ENCODE measurements at places on chromosomes 12 and 14.

DNA sequence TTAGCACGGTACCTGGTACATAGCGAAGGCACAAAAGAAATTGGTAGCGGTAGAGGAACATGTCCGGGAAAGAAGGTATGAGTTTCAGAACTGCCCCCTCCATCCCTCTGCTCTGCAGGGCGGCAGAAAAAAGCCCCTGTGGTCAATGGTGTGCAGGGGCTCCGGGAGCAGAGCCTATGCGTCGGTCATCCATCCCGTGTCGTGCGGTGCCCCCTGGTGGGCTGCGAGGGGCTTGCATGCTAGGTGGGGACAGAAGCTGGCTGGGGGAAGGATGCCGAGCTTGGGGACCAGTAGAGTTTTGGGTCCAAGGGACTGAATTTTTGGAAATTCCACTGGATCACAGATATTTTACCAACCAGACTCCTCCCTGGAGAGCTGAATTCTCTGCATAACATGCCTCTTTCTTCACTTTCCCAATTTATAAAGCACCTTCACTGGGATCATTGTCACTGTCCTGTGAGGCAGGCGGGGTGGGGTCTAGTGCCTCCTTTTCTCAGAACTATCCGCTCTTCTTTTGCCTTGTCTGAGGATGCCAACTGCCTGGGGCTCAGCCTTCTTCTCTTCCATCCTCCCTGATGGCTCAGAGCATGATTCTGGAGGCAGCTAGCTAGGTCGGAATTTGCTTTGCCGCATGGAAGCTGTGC, 148.7 kb downstream of the SMOC1 start:
- DNase-seq: peak; percentile 13

- DNase-seq: no peak
These were observed 81.0 kb upstream of the FZD10 start for GRCh38 chr12:130081117-130081805.

GRCh38 chr12:68867606-68868005, 59.6 kb downstream of the MDM2 start:
- no peak for DNase-seq

- DNase-seq: no peak
These were observed 84.1 kb downstream of the ITPR2 start for GRCh38 chr12:26748741-26749431.

DNA sequence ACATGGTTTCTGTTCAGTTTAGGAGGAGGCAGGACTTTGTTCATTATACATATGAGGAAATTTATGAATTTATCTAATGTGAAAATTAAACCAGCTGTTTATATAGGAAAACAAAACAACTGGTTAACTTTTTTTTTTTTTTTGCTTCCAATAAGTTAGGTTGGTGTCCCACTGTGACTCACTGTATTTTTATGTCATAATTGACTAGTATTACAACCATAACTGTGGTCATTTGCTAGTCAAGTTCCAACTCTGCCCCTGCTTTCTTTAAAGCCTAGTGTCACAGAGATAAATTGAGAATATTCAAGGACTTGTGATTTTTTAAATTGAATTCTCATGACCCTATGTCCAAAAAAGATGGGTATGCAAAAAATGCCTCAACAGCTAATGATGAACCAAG, 227.7 kb downstream of the BCAT1 start:
- DNase-seq: no peak

- no peak for DNase-seq
These were observed 96.1 kb downstream of the CRADD start for GRCh38 chr12:93773122-93773871.

DNA sequence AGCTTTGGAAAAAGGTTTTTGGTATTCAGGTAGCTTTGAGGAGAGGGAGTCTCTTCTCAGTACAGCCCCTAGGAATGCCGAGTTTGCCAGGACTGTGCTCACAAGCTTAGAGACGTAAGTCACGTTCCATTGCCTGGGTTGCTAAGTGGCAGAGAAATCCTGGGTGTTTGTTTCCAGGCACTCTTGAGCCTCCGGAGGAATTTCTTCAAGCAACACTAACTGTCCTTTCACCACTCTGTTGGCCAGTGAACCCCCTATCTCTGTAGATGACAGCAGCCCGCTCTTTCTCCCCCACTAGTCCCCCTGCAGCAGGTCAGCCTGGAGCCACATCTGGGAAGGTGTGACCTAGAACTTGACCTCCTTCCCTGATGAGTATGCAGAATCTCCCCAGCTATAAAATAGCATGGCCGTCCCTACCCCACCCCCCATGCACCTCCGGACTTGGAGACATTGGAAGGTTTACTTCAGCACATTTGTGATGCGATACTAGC, 162.7 kb downstream of the ZFP36L1 start:
- DNase-seq: no peak

DNA sequence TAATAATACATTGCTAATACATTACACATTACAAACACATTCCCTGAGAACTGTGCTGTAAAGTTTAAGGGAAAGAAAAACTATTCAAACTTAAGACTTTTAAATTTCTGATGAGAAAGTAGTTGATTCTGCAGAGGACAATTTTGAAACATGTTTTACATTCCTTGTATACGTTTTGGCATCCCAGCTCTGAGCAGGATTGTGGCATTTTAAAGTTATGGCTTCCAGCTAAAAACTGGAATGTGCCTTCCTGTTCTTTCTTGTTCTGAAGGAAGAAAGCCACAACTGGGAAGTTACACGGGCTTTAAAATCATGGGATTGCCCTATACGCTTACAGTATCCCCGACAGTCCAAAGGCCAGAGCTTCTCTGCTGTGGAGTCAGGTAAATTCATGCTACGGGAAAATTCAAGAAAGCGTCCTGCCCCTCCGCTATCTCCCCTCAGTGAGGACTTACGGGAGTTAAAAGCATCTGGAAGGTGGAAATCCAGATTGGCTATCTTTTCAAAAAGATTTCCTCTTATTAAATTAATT, 10.8 kb upstream of the KLHL42 start:
- DNase-seq: no peak

- DNase-seq: peak; percentile 98
These were observed 152.7 kb downstream of the GXYLT1 start for GRCh38 chr12:41992022-41992421.

DNA sequence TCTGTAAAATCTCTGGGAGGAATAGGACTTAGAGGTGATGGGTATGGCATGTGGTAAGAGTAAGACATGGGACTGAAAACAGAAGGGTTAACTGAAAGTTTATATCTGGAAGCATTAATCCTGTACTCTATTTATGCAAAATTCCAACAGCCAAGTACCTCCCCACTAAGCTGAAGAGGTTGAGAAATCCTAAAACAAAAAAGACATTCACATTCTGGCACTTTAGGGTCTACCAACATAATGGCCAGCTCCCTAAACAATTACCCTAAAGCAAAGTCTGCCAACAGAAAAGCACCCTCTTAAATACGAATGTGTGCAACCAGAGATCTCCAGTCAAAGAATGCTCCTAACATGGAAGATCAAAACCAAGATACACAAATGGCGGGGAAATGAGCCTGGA, 87.4 kb downstream of the GTF2A1 start:
- DNase-seq: no peak

GRCh38 chr12:109329686-109330085, 18.0 kb upstream of the MYO1H start:
- DNase-seq: peak; percentile 12

DNA sequence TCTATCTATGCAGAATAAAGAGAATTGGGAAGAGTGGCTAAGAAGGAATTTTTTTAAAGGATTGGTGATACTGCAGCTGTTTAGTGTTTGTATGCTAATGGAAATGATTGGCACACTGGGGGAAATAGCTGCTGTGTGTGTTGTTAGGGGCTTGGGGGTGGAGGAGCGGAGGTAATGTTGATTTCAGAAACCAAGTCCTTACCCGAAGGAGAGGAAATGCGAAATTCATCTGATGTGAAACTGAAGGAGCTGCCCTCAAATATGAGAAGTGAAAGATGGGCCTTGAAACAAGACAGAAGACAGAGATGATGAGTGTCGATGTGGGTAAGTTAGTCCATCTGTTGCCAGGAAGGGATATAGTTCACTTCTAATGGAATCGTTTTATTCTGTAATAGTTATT, 21.2 kb upstream of the RNASE12 start:
- no peak for DNase-seq

DNA sequence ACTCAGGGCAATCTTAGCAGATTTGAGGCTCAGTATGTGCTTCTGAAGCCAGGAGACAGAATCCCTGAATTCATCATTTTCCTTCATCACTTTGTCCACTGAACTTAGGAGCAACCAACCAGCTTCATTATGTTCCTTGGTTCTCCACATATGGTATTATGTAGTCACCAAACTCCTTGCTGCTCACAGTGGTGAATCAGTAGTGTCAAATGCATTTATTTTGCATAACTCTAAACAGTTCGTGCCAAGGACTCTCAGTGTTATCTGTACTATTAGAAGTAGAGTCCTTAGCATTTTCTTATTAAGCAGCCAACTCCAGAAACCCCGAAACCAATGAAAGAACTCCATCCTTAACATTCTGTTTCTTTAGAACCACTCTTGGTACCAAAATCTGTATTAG, 466.9 kb upstream of the RGS6 start:
- no peak for DNase-seq

DNA sequence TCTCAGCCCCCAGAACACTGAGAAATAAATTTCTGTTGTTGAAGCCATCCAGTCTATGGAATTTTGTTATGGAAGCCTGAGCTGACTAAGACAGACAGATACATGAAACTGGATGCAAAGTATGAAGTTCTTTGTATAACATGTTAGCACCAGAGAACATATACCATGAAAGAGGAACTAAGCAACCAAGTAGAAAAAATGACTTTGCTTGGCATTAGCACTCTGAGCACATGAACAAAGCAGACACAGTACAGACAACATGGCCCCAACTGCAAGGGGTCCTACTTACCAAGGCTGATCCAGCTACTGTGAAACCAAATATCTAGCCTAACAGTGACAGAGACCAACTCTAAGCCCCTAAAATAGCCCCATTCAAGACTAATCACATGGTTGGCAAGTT, 13.8 kb downstream of the EXOC5 start:
- no peak for DNase-seq

- peak; percentile 10 for DNase-seq
These were observed 91.4 kb upstream of the CPM start for GRCh38 chr12:69024413-69024812.

- DNase-seq: no peak
These were observed 278.6 kb downstream of the MED13L start for GRCh38 chr12:115998794-115999478.

- DNase-seq: no peak
These were observed 2.0 kb downstream of the AMHR2 start for GRCh38 chr12:53425515-53426150.

DNA sequence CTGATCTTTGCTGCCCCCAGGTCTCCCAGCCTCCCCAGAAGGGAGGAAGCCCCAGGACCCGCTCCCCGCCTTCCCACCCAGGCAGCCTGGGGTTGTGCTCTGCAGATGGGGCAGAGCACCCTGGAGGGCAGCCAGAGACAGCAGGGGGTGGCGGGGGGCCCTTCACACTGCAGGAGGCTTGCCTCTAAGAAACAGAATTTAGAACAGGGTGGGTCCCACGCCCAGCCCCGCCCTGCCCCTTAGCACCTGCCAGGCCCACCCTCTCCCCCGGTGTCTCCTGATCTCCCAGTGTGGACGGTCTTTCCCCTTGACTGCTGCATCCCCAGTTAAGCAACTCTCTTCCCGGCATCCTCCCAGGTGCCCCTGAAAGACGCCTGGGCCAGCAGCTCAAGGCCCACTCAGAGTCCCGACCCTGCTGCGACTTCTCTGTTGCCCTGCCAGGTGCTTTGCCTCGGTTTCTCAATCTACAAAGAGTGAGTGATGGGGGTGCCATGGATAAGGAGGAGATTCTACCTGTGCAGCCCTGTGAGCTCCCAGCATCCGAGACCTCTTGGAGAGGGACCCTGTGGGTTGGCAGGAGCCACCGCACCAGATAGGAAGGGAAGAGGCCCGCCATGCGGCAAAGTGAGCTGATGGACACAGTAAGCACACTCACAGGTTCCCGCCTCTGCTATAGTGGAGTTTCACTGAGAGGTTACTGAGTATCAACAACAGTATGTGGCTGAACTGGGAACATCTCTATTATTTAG, 327.1 kb upstream of the FKBP4 start:
- DNase-seq: no peak

- peak; percentile 18 for DNase-seq
These were observed 1519.3 kb upstream of the TMEM132C start for GRCh38 chr12:126747530-126748149.

DNA sequence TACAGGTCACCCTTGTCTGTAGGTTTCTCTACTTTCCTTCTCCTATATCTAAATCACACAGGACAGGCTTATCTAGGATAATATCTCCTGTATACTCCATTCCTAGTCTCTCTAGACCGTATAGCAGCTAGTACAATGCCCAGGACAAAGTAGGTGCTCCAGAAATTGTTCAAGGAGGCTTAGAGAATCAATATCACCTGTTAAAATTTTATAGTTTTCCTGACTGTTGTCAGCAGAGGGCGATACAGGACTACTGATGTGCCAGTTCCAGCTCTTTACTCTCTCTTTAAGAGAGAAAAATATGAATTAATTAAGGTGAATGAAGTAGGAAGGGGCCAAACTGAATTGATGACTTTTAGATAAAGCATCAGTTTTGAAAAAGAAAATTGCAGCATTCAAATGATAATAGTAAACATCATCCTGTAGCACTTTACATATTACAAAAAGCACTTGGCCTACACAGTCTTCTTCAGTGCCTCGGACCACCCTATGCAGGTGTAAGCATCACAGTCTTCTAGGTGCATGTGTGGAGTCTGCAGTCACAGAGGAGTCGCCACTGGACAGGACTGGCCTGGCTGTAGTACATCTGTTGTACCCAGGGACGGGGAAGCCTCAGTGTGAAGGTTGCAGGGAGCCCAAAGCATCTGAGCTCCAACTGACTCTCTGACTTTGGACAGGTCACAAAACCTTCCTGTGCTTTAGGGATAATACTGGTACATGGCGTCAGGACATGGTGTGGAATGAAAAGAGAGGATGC, 61.9 kb upstream of the MAX start:
- DNase-seq: peak; percentile 10

GRCh38 chr14:95758331-95758730, 44.4 kb upstream of the TCL1A start:
- no peak for DNase-seq

- no peak for DNase-seq
These were observed 5.9 kb downstream of the CBX5 start for GRCh38 chr12:54273981-54274380.

- DNase-seq: no peak
These were observed 246.7 kb downstream of the PAWR start for GRCh38 chr12:79444089-79444488.

- DNase-seq: no peak
These were observed 1093.7 kb downstream of the SLC6A15 start for GRCh38 chr12:83818881-83819280.
